Activated CD4-positive, alpha-beta T cell treated with anti-CD3 and anti-CD28 coated beads, Interleukin-2, amount 50 U/mL, for 16 hours (primary cell): ENCODE measurements at places on chromosomes 2 and 18.
A peak's percentile ranks its signal among the peaks of the same experiment; 100 is the strongest.

DNA sequence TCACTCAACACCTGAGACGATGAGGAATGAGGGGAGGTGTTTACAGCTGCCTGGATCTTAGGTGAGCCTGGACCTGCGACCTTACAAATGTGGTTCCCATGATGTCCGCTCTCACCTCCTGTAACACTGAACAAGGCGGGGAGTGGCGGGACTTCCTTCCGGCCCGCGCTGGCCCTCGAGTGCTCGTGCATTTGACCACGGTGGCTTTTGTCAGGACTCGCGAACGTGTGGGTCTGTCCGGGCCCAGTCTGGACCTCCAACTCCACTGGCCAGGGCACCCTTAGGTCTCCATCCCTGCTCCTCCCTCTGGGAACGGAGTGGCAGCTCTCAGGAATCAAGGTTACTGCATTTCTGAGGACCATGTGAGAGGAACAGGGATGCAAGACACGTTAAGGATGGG, 263.0 kb upstream of the SALL3 start:
- no peak for DNase-seq

DNA sequence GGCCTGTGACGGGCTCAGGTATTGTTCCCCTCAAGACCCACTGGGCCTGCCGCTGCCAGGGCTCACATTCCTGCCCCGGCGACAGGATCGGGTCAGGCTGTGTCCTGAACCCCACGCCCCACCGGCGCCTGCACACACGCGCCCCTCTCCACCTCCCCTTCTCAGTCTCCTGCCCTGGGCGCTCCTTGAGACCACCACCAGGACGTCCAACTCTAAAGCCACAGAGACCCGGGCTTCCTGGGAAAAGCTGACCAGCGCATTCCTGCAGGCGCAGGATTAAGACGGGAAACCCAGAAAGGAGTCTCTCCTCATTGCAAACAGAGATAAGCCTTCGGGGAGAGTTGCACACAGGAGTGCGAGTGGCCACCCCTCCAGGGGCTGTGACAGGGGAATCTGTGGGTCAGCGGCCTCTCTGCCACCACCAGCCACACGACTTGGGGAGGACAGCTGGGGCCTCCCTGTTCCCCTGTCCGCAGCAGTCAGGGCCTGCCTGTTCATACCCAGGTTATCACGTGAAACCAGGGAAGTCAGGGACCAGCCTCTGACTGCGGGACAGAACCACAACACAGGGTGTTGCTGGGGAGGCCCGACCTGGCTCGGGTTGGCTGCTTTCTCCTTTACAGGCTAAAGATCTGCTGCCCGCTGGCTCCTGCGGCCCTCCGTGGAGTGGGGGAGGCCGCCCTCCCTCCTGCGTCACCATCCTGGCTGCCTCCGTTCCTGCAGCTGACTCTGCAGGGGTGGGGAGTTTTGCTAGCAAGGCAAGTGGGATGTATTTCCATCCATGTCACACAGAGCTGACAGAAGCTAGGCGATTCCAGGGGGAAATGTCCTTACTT, 88.8 kb downstream of the ZCCHC2 start:
- DNase-seq, result no peak

DNA sequence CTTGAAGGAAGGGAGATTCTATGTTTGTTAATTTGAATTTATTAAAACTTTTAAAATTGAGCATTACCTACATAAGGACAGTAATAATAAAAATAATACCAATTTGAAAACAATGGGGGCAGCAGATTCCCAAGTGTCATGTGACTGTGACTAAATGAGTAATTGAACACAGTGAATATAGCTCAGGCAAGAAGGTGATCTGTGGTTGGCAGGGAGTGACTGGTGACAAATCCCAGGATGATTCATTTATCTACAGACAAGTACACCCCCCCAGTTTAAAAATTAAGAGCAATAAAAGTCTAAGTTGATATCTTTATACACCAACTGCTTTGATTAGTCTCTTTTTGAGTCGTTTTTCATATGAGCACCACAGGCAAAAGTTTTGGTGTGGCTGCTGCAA, 299.5 kb downstream of the ARHGAP15 start:
- peak; percentile 52 for DNase-seq

DNA sequence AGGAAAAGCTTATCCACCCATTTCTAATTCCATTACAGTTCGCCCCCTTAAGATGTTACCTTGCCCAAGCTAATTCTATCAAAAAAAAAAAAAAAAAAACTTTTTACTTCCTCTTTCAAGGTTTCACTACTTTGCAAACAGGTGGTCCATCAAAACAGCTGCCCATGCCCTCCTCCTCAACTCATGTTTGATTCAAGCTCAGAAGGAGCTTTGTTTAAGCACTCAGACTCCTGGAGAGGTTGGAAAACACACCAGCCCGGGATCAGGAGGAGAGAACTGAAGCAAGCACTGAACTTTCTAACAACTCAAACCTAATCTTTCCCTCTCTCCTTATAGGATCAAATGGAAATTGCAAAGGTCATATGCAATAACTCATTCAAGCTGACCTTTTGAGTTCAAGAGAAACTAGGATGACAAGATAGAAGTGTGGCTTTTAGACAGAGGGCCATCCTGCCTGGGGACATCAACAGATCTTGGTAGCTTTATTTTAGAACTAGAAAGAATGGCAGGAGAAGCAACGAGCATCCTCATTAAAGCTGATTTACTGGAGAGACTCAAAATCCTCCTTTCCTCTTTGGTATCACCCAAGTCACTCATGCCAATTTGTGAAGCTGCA, 28.3 kb upstream of the FZD7 start:
- no peak for DNase-seq

GRCh38 chr2:64832936-64833335, 156.3 kb upstream of the SLC1A4 start:
- no peak for DNase-seq

GRCh38 chr18:46591783-46592391, 65.1 kb downstream of the LOXHD1 start:
- DNase-seq, result no peak

GRCh38 chr18:47248115-47248603, 3.3 kb downstream of the SKOR2 start:
- no peak for DNase-seq

GRCh38 chr2:224436634-224437033, 34.7 kb upstream of the FAM124B start:
- peak; percentile 9 for DNase-seq

GRCh38 chr18:37299471-37300304, 265.9 kb downstream of the CELF4 start:
- DNase-seq, result peak; percentile 9

DNA sequence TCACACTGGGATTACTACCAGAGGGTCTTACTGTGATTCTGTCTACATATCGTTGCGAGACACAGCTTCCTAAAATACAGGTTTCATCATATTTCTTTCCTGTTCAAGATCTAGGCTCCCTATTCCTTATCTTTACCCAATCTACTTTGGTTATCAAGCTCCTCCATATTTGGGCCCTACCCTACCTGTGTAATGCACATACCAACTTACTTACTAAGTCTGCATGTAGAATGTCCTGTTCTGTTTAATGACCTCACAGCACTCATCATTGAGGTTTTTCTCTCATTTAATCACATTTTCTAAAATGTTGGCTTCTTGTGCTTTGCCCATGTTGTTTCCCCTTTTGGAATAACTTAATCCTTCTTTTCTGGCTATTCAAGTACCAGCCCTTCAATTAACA, 551.1 kb downstream of the ZEB2 start:
- DNase-seq, result no peak

- no peak for DNase-seq
Measured at GRCh38 chr2:217929757-217930707, 72.8 kb downstream of the TNS1 start.

GRCh38 chr2:184359379-184359778, 238.9 kb upstream of the ZNF804A start:
- DNase-seq, result no peak

- no peak for DNase-seq
Measured at GRCh38 chr2:141029428-141030078, 1101.3 kb downstream of the LRP1B start.

- no peak for DNase-seq
Measured at GRCh38 chr2:131588152-131588873, 60.6 kb downstream of the CCDC74A start.
